Muscle of leg (tissue), 16 donors: ENCODE measurements at places on chromosomes 16 and 17. TPM values are rescaled to one million over a fixed set of nuclear protein-coding genes. Genes with fewer than 3 reads are reported as not detected.

Gene HEATR9
- not detected for total RNA-seq

Gene CCL8
- total RNA-seq, result 0.44 TPM

Gene MYH8
- total RNA-seq, result 1,461 TPM

Gene SSTR5
- total RNA-seq, result not detected

Gene MAP3K14
- total RNA-seq, result 4.4 TPM

Gene CACNG5
- not detected for total RNA-seq

Gene SOST
- total RNA-seq, result not detected

Gene TMEM114
- not detected for total RNA-seq

Gene PMFBP1
- total RNA-seq, result 0.40 TPM

Gene MT4
- not detected for total RNA-seq

Gene PRAC1
- not detected for total RNA-seq

Gene OR3A2
- 0.04 TPM for total RNA-seq

Gene KRT12
- total RNA-seq, result not detected

Gene SDR42E1
- 0.93 TPM for total RNA-seq

Gene GRN
- 91.2 TPM for total RNA-seq

Gene PLLP
- total RNA-seq, result 0.40 TPM

Gene TBC1D26
- total RNA-seq, result 0.31 TPM

Gene CCL4L2
- 3.7 TPM for total RNA-seq

Gene VAT1L
- 1.9 TPM for total RNA-seq

Gene GRIN2A
- 0.18 TPM for total RNA-seq

Gene PLEKHM1
- 8.6 TPM for total RNA-seq

Gene SDR42E2
- total RNA-seq, result not detected

Gene CDR2L
- 3.4 TPM for total RNA-seq

Gene NOL3
- 14.7 TPM for total RNA-seq

Gene CTRB2
- not detected for total RNA-seq

Gene KRT9
- not detected for total RNA-seq

Gene SUPT4H1
- 64.8 TPM for total RNA-seq

Gene DRC3
- total RNA-seq, result 1.6 TPM

Gene CES5A
- not detected for total RNA-seq

Gene HOXB8
- total RNA-seq, result 0.04 TPM

Gene RHBDL1
- 1.3 TPM for total RNA-seq

Gene DERL2
- total RNA-seq, result 39.3 TPM

Gene FDXR
- total RNA-seq, result 2.7 TPM

Gene MIF4GD
- 9.4 TPM for total RNA-seq

Gene TVP23A
- 2.8 TPM for total RNA-seq

Gene CIITA
- 0.98 TPM for total RNA-seq
